ENCODE measurements at places on chromosomes 4 and X. TPM values are rescaled to one million over a fixed set of nuclear protein-coding genes. Genes with fewer than 3 reads are reported as not detected.

Gene NSG1
- 6.4 TPM for total RNA-seq

Gene TMPRSS11A
- total RNA-seq = not detected

Gene F8A3
- 9.4 TPM for total RNA-seq

Gene KLKB1
- 0.31 TPM for total RNA-seq

Gene FAM50A
- total RNA-seq = 49.1 TPM

Gene CENPVL2
- total RNA-seq = not detected

Gene PLS3
- 75.9 TPM for total RNA-seq

Gene JADE3
- 3.1 TPM for total RNA-seq

Gene GABRB1
- not detected for total RNA-seq

Gene HERC5
- 1.2 TPM for total RNA-seq

Gene ZCCHC18
- not detected for total RNA-seq

Gene CCDC158
- 0.05 TPM for total RNA-seq

Gene SPANXD
- not detected for total RNA-seq

Gene TMEM150C
- total RNA-seq = 4.2 TPM

Gene TSR2
- 11.8 TPM for total RNA-seq

Gene F8
- total RNA-seq = 12.7 TPM

Gene FAM53A
- total RNA-seq = 2.9 TPM

Gene HMGN5
- total RNA-seq = 2.2 TPM

Gene APEX2
- 6.7 TPM for total RNA-seq

Gene GABRE
- total RNA-seq = 11.2 TPM

Gene SCML2
- 1.2 TPM for total RNA-seq

Gene DDX60
- 13.3 TPM for total RNA-seq

Gene SOWAHD
- total RNA-seq = 0.20 TPM

Gene FAM3A
- total RNA-seq = 42.8 TPM

Gene SORCS2
- 3.0 TPM for total RNA-seq

Gene CSTF2
- total RNA-seq = 9.9 TPM

Gene XK
- not detected for total RNA-seq

Gene CT45A2
- not detected for total RNA-seq

Gene CT45A3
- total RNA-seq = not detected

Gene SHOX
- total RNA-seq = not detected

Gene NHSL2
- 1.8 TPM for total RNA-seq

Gene PTPN13
- 14.3 TPM for total RNA-seq

Gene FRMPD3
- total RNA-seq = not detected

Gene MGARP
- 7.6 TPM for total RNA-seq

Gene GRK4
- 4.4 TPM for total RNA-seq

Gene GIMD1
- total RNA-seq = not detected

Gene MND1
- total RNA-seq = 0.50 TPM

Gene TCEAL6
- not detected for total RNA-seq

Gene MBNL3
- 4.2 TPM for total RNA-seq

Gene MAGEA12
- total RNA-seq = not detected

Gene RAB28
- 9.9 TPM for total RNA-seq

Gene FGB
- not detected for total RNA-seq

Gene SRPX
- total RNA-seq = 3,060 TPM
